Neuronal stem cell (in vitro differentiated cells): ENCODE measurements at places on chromosomes 5 and 9.

DNA sequence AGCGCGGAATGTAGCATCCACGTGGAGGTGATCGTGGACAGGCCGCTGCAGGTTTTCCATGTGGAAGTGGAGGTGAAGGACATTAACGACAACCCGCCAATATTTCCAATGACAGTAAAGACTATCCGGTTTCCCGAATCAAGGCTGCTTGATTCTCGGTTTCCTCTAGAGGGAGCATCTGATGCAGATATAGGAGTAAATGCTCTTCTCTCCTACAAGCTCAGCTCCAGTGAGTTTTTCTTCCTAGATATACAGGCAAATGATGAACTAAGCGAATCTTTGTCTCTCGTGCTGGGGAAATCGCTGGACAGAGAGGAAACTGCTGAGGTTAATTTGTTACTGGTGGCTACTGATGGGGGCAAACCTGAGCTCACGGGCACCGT, 598 bp downstream of the PCDHA2 start:
- no peak for DNase-seq
- no peaks in the 10 kb centered on the region for H3K27me3 ChIP-seq
- H3K4me3 ChIP-seq: no peak overlapping the region
- peaks cover 8% of the 10 kb centered on the region for H3K36me3 ChIP-seq

DNA sequence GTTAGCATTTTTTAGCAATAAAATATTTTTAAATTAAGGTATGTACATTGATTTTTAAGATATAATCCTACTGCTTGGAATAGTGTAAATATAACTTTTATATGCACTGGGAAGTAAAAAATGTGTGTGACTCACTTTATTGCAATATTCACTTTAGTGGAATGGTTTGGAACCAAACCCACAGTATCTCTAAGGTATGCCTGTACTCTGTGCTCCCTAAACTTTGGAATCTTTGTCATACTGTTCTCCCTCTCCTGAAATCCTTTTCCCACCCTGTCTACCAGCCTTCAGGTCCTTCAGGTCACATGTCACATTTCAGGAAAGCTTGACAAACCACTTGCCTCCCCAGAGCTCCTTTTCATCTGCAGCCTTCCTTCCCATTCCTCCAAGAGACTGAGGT, 308.7 kb downstream of the SPOCK1 start:
- H3K27me3 ChIP-seq: no peaks in the 10 kb centered on the region
- H3K36me3 ChIP-seq: no peaks in the 10 kb centered on the region
- no peak overlapping the region for H3K4me3 ChIP-seq
- no peak for DNase-seq

DNA sequence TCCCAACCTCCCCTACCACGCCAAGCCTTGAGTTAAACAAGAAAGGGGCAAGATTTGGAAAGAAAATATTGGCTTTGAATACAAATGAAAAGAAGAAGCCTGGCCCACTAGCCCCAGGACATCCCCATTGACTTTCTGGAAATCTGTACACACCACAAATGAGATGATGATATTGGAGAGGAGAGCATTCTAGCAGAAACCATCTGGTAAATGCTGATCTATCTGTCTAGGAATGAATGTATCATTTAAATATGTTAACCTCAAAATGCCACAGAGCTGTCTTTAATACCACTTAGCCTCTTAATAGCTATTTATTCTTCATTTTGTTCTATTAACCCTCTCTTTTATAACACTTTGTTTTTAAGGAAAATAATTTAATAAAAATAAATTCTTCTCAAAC, 270.2 kb upstream of the PDE4D start:
- H3K4me3 ChIP-seq: no peak overlapping the region
- no peaks in the 10 kb centered on the region for H3K4me1 ChIP-seq
- H3K27ac ChIP-seq: no peak overlapping the region
- DNase-seq: no peak

DNA sequence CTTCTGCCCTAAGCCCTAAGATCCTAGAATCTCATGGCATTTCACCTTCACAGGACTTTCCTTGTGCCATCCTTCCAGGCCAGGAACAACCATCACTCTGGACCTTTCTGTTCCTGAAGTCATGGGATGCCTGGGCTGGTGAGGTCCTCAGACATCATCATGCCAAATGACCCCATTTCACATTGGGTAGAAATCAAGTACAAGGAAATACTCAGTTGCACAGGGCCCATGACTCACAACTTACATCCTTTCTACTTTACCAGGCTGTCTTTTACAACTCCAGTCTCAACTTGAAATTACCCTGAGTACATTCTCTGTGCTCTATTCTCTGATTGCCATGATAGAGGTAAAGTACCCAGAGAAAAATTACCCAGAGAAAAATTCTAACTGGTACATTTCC, 167.1 kb downstream of the PIK3R1 start:
- no peak overlapping the region for H3K4me3 ChIP-seq
- no peaks in the 10 kb centered on the region for H3K36me3 ChIP-seq
- no peak overlapping the region for H3K27ac ChIP-seq

DNA sequence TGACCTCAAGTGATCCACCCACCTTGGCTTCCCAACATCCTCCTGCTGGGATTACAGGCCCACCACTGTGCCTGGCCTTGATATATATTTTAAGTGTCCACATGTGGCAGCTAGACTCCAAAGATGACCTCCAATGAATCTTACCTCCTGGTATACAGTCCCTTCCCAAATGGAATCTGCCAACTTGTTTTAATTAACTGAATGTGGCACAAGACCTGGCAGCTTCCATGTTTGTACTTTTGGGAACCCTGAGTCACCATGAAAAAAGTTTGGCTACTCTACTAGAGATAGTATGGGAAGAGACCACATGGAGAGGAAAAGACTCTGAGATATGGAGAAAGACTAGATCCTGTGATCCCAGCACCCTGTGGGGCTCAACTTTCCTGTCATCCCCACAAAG, 42.5 kb downstream of the CCL28 start:
- H3K36me3 ChIP-seq: no peaks in the 10 kb centered on the region
- H3K4me3 ChIP-seq: no peak overlapping the region
- no peak overlapping the region for H3K27ac ChIP-seq
- no peak for DNase-seq
- no peaks in the 10 kb centered on the region for H3K4me1 ChIP-seq
- no peaks in the 10 kb centered on the region for H3K27me3 ChIP-seq

DNA sequence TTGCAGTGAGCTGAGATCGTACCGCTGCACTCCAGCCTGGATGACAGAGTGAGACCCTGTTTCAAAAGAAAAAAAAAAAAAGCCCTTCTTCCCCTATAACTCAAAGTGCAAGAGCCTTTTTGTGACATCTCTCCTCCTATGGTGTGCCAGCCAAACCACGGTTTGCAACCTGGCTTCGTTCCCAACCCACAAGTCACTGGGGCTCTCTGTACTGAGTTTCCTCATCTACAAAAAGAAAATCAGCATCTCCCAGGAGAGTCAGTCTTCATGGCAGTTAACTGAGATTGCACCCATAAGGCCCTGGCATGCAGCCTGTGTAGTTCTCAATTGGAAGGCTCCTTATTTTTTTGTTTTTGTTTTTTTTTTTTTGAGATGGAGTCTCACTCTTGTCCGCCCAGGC, 14.8 kb downstream of the ODF2 start:
- H3K27ac ChIP-seq: no peak overlapping the region
- H3K36me3 ChIP-seq: peaks cover 15% of the 10 kb centered on the region
- no peak overlapping the region for H3K4me3 ChIP-seq

- no peak overlapping the region for H3K4me3 ChIP-seq
- no peak overlapping the region for H3K27ac ChIP-seq
- H3K4me1 ChIP-seq: no peaks in the 10 kb centered on the region
- no peaks in the 10 kb centered on the region for H3K36me3 ChIP-seq
- DNase-seq: no peak
- H3K27me3 ChIP-seq: no peaks in the 10 kb centered on the region
Measured at GRCh38 chr5:111454198-111454622, 58.1 kb downstream of the STARD4 start.

DNA sequence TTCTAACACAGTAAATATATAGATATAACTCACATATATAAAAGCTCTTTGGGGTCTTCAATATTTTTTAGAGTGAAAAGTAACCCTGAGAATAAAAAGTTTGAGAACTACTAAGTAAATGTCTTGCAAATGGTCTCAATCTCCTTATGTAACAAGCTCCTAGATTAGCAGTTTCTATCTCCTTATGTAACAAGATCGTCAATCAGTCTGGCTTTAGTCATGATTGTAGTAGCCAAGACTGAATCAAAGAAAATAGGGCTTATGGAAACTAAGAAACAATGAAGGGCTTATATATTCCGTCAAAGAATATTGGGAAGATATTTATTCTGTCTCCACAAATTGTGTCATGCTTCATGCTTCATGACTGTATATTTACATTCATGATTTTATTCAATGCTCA, 22.4 kb upstream of the FREM1 start:
- peaks cover 16% of the 10 kb centered on the region for H3K4me1 ChIP-seq
- no peaks in the 10 kb centered on the region for H3K27me3 ChIP-seq
- DNase-seq: no peak
- H3K4me3 ChIP-seq: no peak overlapping the region
- H3K27ac ChIP-seq: no peak overlapping the region
- peaks cover 7% of the 10 kb centered on the region for H3K36me3 ChIP-seq

- no peak overlapping the region for H3K4me3 ChIP-seq
- DNase-seq: no peak
- peaks cover 16% of the 10 kb centered on the region for H3K4me1 ChIP-seq
- no peaks in the 10 kb centered on the region for H3K27me3 ChIP-seq
Measured at GRCh38 chr9:134226221-134226930, 62.0 kb upstream of the RNU6ATAC start.

GRCh38 chr5:1364211-1364610, 19.3 kb upstream of the CLPTM1L start:
- H3K36me3 ChIP-seq: no peaks in the 10 kb centered on the region
- H3K27me3 ChIP-seq: no peaks in the 10 kb centered on the region
- no peaks in the 10 kb centered on the region for H3K4me1 ChIP-seq
- DNase-seq: no peak
- H3K4me3 ChIP-seq: no peak overlapping the region

DNA sequence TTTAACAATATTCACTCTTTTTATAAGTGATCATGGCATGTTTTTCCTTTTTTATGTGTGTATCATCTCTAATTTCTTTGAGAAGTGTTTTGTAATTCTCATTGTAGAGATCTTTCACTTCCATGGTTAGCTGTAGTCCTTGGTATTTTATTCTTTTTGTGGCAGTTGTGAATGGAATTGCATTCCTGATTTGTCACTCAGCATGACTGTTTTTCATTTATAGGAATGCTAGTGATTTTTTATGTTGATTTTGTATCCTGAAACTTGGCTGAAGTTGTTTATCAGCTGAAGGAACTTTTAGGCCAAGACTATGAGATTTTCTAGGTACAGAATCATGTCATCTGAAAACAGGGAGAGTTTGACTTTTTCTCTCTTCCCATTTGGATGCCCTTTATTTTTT, 13.1 kb upstream of the SPINK13 start:
- H3K27me3 ChIP-seq: no peaks in the 10 kb centered on the region
- no peak overlapping the region for H3K4me3 ChIP-seq
- no peak overlapping the region for H3K27ac ChIP-seq
- DNase-seq: no peak
- H3K4me1 ChIP-seq: no peaks in the 10 kb centered on the region
- no peaks in the 10 kb centered on the region for H3K36me3 ChIP-seq

DNA sequence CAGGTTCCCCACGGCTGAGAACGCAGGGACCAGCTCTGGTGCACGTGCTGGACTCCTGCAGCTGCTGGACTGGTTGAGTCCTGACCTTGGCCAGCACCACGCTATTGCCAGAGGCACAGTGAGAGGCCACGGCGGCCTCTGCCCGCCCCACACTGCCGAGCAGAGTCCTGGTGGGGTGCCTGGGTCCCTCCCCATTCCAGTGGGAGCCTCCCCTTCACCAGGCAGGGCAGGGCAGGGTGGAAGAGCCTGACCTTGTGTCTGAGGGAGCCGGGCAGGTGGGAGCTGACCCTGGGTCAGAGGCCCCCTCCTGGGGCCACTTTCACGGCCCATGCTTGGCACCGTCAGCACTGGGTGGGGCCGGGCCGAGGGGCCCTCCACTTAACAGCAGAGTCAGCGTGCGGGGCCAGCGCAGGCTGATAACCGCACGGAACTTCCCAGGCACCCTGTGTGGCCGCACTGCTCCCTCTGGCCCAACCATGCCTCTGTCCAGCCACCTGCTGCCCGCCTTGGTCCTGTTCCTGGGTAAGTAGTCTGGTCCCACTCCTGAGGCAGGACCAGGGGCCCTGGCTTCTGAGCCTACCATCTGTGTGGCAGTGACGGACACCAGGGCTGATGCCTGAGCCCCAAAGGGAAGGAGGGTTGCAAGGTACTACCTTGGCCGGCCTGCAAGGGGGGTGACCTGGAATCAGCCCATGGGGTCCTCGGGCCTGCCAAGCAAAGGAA, at the start of gene MAMDC4:
Gene MAMDC4, plus strand, starts transcription at position 406 of the 723 bp plus-strand sequence. Its CDS starts 71 bp downstream, at position 477.
- peaks cover 16% of the 10 kb centered on the region for H3K36me3 ChIP-seq
- H3K4me1 ChIP-seq: peaks cover 11% of the 10 kb centered on the region
- no peak within 1 kb of the TSS for H3K27ac ChIP-seq
- peak within 1 kb of the TSS; percentile 31 for H3K4me3 ChIP-seq
- no peak for DNase-seq

- H3K4me1 ChIP-seq: no peaks in the 10 kb centered on the region
- H3K27ac ChIP-seq: no peak overlapping the region
- H3K27me3 ChIP-seq: no peaks in the 10 kb centered on the region
- no peak overlapping the region for H3K4me3 ChIP-seq
Measured at GRCh38 chr5:151067632-151068432, 13.0 kb downstream of the TNIP1 start.
